ENCODE measurements at places on chromosomes 4 and X.

GRCh38 chrX:21905313-21905712 is 35.2 kb upstream of the SMS start:
- no peak for DNase-seq

DNA sequence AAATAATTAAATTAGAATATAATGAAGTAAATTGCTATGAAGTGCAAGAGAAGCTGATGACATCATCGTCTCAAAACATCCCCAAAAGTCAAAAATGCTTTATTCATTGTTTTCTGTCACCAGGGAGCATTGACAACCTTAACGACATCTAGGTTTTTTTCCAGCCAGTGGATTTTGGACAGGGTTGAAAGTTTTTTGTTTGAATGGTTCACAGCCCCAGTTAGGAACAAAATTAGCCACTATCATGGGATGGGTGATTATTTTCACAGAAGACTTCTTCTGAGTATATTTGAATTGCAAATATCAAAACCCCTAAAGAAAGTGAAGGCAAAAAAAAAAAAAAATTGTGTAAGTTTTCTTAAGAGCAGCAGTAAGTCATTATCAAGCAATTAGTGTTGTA is 826.1 kb downstream of the STPG2 start:
- DNase-seq = no peak

GRCh38 chr4:153523941-153524386 is 57.8 kb downstream of the TMEM131L start:
- peak; percentile 82 for DNase-seq

DNA sequence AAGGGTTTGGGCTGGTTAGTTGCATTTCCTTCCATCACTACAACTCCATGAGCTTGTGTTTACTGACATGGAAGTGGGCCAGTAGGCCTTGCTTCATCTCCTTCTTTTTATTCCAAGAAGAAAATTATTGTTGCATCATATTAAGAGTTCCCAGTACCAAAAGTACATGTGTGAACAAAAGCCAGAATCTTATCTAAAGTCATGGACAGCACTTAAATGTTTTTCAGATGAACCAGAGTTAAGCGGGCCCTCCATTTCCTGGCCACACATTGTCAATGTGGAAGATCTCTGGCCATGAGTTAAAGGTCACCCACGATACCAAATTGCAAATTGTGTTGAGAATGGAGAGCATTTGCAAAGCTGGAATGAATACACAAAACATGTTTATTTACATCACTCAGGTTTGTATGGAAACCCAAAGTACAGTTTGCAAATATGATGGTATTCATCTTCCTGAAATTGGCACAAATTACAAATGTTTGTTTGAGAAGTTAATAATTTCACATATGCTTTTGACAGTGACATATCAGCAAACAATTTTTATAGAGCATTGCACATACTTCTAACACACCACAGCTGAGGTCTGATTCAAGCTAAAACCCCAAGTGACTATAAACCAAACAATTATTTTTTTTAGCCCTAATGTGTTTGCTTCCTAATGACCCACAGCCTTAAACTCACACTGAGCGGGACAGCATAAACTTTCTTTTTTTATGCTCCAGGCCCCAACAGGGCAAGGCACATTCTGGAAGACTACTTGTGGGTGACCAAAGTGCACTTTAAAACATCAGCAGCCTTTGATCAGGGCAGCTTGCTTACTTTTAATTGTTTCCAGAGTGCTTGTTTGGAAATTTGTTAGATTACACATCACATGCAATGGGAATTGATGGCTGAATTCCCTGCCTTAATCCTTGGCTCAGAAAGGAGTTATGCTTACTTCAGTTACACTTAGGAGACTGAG is 502.9 kb upstream of the SLIT2 start:
- DNase-seq = peak; percentile 56

GRCh38 chr4:188161167-188161566 is 21.9 kb downstream of the TRIML1 start:
- peak; percentile 91 for DNase-seq

DNA sequence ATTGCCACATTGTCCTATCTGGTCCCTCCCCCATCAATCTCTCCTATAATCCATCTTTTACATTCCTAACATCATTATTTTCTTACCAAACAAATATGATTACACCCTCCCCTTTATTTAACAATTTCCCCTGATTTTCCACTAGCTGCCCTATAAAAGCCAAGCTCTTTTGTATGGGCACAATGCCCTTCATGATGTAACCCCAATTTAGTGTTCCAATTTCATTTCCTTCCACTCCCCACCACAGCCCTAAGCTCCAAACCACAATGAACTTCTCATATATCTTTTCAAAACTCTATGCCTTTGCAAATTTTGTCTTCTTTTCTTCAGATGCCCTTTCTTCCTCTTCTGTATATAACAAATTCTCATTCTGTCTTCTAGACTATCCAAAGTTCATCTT is 39.5 kb upstream of the PTPN13 start:
- DNase-seq = no peak

DNA sequence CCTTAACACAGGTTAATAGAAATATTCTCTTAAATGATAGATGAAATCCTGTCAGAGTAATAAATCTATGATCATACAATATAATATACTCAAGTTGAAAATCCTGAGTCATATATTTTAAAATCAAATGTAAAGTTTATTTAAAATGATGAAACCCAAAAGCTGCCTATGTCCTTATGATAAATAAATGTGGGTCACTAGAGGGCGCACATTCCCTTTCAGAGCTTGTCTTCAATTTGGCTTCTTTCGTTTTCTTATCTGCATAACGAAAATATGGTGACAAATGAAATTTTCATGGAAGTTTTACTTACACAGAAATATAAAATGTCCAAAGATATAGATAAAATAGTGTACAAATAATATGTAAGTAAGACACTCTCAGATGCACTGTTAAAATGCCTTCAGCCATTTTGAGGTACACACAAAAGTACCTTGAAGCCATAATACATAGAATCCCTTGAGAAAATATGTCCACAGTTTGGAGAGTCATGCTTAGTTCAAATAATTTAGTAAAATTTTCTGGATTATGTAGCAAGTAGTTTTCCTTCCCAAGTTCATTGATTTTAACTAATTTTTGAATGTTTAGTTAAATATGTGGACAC is 680.4 kb downstream of the DMD start:
- DNase-seq = no peak

- DNase-seq = peak; percentile 56
Measured at GRCh38 chrX:14697451-14697850, 168.1 kb downstream of the GLRA2 start.

DNA sequence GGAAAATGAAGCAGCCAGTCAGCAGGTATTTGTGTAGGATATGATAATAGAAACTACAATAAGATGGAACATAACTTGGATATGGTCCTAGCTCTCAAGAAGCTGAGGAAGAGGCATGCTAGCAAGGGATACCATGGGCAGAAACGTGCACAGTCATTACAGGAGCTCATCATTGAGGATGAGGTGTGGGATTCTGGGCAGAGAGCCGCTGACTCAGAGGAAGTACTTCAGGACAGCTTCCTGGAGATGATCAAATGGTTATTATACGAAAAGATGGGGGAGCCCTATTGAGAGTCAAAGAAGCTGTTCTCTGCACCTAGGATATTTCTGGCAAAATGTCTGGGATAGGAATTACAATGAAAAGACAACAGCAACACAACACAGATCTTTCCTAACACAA is 116.0 kb upstream of the PDE5A start:
- DNase-seq = no peak

GRCh38 chrX:24241822-24242648 is 71.8 kb downstream of the SUPT20HL2 start:
- DNase-seq = no peak

DNA sequence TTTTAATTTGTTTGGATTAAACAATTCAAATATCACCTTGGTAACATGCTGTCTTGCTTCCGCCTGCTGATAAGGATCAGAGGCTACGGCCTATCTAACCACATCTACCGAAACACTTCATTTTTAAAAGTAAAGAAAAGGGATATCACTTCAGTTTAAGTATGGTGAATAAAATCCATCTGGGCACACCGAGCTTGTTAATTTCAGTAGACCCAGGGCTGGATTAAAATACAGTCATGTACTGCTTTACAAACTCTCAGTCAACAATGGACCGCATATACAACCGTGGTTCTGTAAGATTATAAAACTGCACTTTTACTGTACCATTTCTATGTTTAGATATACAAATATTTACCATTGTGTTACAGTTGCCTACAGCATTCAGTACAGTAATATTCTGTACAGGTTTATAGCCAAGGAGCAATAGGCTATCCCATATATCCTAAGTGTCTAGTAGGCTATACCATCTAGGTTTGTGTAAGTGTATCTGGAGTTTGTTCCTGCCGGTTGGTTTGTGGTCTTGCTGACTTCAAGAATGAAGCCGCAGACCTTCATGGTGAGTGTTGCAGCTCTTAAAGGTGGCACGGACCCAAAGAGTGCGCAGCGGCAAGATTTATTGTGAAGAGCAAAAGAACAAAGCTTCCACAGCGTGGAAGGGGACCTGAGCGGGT is 40.0 kb downstream of the SEPTIN11 start:
- no peak for DNase-seq

GRCh38 chr4:83561381-83561780 is 25.5 kb downstream of the GPAT3 start:
- DNase-seq = no peak

- DNase-seq = no peak
Measured at GRCh38 chr4:90598741-90599140, 471.5 kb downstream of the CCSER1 start.

- no peak for DNase-seq
Measured at GRCh38 chr4:26607776-26608175, 23.9 kb downstream of the TBC1D19 start.

DNA sequence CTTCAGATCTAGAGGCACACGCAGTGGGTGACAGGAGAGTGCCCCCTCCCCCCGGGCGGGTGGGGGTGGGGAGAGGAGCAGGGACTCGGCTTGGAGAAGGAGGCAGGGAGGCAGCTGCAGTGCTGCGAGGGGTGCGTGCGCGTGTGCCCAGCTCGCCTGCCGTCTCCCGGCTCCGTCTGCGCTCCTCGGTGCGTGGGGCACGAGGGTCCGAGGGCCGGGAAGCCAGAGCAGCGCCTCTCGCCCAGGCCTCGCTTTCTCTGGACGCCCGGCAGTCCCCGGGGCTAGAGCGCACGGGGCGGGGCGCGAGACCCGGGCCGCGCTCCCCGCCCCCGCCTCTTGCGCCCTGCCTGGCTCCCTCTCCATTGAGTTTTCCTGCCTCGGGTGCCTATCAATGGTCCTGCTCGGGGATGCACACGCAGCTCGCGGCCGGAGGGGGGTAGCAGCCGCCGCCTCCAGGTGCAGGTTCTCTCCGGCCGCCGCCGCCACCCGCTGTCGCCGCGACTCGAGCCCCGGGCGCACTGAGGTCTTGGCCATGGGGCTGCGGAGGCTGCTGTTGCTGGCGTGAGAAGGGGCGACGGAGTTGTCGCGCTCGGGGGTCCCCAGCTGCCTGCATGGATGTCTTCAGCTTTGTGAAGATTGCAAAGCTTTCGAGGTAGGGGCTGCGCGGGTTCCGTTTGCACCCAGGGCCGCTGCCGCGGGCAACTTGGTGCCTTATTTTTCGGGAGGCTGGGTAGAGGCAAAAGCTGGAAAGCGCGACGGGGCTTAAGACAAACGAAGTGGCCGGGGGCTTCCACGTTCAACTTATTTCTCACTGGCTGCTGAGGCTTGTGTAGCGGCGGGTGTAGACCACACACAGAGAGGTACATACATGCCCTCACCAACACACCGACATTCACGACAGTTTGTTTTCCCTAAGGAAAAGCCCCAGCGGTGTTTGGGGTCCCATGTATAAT is at the start of gene FRMPD4:
Gene FRMPD4, plus strand, starts transcription at position 113 of the 953 bp plus-strand sequence. Its CDS starts 499 bp downstream, at position 612.
- peak; percentile 87 for DNase-seq

DNA sequence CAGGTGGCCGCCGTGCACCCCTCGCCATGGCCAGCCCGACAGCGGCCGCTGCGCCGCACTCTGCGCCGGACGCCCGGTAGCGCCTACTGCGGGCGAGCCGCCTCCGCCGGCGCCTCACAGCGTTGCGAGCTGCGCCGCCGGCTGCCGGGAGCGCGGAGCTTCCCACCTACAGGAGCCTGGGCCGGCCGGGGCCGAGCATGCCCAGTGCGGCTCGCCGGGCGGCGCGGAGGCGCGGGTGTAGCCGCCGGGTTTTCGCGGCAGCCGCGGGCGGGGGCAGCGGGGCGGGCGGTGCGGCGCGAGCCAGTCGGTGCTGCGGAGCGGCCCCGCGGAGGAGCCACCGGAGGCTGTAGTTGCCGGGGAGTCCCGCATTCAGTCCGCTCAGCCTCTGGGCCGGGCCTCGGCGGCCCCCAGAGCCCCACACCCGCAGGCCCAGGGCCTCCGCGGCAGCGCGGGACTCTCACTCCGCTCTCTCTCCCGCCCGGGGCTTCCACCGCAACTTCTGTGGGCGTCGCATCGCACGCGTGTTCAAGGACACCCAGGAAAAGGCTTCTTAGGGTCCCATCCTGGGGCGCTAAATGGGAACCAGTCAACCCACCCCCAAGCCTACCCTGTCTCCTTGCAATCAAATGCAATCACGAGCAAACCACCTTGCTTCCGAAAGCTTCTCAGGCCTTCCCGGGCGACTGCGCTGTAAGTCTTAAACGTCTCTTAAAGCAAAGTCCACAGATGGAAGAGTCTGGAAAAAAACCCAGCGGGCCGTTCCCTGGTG is at the start of gene MFAP3L:
Gene MFAP3L, minus strand, starts transcription at position 143 of the 769 bp plus-strand sequence. CDS start 20,518 bp downstream, outside the sequence.
- peak; percentile 96 for DNase-seq

- DNase-seq = no peak
Measured at GRCh38 chr4:185885604-185886003, 73.6 kb upstream of the SORBS2 start.

DNA sequence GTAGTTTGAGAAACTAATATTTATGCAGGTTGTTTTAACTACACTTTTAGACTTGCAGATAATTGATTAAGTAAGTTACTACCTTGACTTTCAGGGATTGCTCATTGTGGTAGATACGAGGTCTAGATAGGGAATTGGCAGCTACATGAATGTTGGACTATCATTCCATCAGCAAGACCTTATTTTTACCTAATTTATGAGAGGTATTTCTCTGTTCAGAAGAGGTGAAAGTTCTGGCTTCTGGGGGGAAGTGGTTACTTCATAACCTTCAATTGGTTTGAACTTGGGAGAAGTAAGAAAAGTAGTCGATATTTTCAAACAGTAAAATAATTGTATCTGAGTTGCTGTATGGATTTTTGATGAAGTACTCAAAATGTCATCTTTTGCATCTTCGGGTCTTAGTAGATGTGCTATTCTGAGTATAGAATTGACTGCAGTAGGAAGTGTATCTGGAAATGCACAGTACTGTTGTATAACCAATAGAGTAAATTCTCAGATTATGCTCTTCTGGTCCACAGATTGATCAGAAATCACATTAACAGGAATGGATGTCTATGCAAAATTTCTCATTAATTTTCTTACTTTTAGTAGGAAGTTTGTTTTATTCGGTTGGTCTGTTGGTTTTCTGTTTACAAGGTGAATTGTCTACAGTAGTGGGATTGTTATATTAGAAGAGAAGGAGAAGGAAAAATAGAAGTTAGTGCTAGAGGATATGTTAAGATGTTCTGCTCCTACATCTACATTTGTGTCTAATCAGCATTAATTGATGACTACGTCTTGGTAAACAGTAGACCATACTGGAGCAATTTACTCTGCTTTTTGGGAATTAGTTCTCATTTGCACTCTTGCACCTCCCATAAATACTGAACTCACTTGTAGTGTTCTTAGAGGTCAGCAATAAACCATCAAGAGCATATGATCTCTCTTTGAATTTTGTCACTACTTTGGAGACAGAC is 3.0 kb downstream of the NFKB1 start:
- DNase-seq = no peak

GRCh38 chr4:152860046-152860445 is 76.1 kb upstream of the FHDC1 start:
- DNase-seq = no peak

GRCh38 chr4:183142571-183143550 is 43.8 kb downstream of the WWC2 start:
- peak; percentile 85 for DNase-seq
